Effector memory CD4-positive, alpha-beta T cell (primary cell): ENCODE measurements at places on chromosomes 2 and 18.

- no peak for DNase-seq
- no peak overlapping the region for H3K4me3 ChIP-seq
- H3K4me1 ChIP-seq, result no peaks in the 10 kb centered on the region
- H3K36me3 ChIP-seq, result no peaks in the 10 kb centered on the region
These were observed 111.7 kb downstream of the HIBCH start for GRCh38 chr2:190207930-190208329.

GRCh38 chr2:155203178-155203577, 504.7 kb downstream of the KCNJ3 start:
- no peaks in the 10 kb centered on the region for H3K27me3 ChIP-seq
- no peaks in the 10 kb centered on the region for H3K4me1 ChIP-seq
- no peak for DNase-seq
- H3K27ac ChIP-seq, result no peak overlapping the region
- no peak overlapping the region for H3K4me3 ChIP-seq

DNA sequence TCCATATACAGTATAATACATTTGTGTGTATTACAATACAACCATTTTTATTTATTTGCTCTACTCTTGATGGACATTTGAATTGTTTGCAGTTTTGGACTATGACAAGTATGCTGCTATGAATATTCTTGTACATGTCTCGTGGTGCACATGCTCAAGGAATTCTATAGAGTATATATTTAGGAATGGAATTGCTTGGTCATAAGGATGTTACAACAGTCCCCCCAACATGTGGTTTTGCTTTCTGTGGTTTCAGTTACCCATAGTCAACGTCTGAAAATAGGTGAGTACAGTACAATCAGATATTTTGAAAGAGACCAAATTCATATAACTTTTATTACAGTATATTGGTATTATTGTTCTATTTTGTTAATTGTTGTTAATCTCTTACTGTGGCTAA, 24.1 kb upstream of the PLEKHM3 start:
- no peaks in the 10 kb centered on the region for H3K4me1 ChIP-seq
- H3K36me3 ChIP-seq, result no peaks in the 10 kb centered on the region
- no peaks in the 10 kb centered on the region for H3K27me3 ChIP-seq
- no peak overlapping the region for H3K4me3 ChIP-seq
- DNase-seq, result no peak
- no peak overlapping the region for H3K27ac ChIP-seq

- H3K4me3 ChIP-seq, result no peak overlapping the region
- H3K36me3 ChIP-seq, result no peaks in the 10 kb centered on the region
- H3K27me3 ChIP-seq, result no peaks in the 10 kb centered on the region
- no peak overlapping the region for H3K27ac ChIP-seq
- H3K4me1 ChIP-seq, result no peaks in the 10 kb centered on the region
These were observed 13.5 kb upstream of the UBXN4 start for GRCh38 chr2:135728064-135728743.

- H3K27me3 ChIP-seq, result no peaks in the 10 kb centered on the region
- no peak overlapping the region for H3K27ac ChIP-seq
- H3K4me3 ChIP-seq, result no peak overlapping the region
- no peaks in the 10 kb centered on the region for H3K4me1 ChIP-seq
These were observed 36.6 kb upstream of the TANK start for GRCh38 chr2:161123531-161124030.

DNA sequence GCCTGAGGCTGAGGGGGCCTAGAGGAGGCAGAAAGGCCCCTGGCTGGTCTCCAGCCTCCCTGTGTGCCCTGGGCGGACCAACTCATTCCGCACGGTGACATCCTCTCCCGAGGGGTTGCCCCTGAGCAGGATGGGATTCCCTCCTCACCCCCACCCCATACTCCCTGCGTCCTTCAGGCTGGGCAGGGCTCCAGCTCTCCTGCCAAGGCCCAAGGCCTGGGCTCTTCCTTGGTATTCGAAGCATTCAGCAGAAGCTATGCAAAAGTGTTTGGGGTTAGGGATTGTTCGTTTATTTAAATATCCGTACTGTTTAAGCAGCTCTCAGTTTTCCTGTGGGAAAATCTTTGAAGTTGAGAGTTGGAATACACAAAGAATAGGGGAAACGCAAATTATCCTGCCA, 113.1 kb upstream of the RAB12 start:
- no peaks in the 10 kb centered on the region for H3K27me3 ChIP-seq
- H3K36me3 ChIP-seq, result no peaks in the 10 kb centered on the region
- no peak overlapping the region for H3K27ac ChIP-seq
- DNase-seq, result no peak
- H3K4me1 ChIP-seq, result no peaks in the 10 kb centered on the region
